T-helper 2 cell (primary cell): ENCODE measurements at places on chromosomes 3 and 15.

DNA sequence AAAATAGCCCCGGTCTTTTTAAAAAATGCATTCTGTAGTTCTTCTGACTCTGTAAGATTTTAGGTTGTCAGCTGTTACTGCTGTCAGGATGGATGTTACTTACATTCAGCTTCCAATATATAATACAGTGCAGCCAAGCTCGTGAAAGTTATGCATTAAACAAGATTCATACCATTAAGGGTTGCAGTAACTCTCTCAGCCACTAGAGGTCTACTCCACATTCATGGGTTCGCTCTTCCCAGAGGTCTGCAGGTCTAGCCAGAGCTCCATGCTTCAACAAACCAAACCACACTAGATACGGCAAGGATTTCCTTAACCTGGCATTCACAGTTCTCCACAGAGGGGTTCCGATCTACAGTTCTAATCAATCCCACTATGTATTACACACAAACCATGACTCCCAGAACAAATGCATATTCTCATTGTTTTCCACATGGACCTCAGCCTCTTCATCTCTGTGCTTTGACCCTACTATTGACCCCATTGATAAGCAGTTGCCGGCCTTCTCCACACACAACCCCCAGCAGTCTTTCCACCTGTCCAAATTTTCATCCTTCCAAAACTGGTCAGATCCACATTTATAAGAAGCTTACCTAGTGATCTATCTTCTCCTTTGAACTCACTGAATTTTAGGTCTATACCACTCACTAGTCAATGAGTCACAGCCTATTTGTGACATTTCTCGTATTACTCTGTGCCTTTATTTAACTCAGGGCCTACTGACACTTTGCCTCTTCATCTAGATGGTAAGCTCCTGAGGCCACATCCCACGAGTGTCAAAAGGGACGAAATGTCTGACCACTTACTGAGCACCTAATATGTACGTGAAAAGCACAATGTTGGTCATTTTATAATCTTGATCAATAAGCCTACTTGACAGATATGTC is 33.7 kb downstream of the RORA start:
- no peak for DNase-seq

- DNase-seq, result peak; percentile 79
Observed at GRCh38 chr3:188954590-188955208, 217.1 kb upstream of the TPRG1 start.

GRCh38 chr3:70064194-70064779 is 64.8 kb downstream of the SAMMSON start:
- no peak for DNase-seq

- DNase-seq, result no peak
Observed at GRCh38 chr3:187767266-187768012, 22.2 kb upstream of the BCL6 start.

DNA sequence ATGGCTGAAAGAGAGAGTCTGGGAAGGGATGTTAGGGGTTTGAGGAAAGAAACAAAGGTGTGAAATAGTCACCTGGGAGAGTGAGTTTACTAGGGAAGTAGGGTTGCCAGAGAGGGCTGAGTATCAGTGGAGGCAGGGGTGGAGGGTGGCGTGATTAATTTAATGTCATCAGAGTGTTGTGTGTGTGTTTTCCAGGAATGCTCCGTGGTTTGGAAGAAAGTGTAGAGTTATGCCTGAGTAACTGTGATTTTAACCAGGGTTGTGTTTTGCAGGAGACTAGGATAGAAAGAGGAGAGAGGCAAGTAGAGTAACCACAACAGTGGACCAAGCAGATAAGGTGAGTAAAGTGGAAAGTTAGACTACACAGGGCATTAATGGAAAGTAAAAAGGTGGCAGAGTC is 27.2 kb downstream of the PLD1 start:
- no peak for DNase-seq

DNA sequence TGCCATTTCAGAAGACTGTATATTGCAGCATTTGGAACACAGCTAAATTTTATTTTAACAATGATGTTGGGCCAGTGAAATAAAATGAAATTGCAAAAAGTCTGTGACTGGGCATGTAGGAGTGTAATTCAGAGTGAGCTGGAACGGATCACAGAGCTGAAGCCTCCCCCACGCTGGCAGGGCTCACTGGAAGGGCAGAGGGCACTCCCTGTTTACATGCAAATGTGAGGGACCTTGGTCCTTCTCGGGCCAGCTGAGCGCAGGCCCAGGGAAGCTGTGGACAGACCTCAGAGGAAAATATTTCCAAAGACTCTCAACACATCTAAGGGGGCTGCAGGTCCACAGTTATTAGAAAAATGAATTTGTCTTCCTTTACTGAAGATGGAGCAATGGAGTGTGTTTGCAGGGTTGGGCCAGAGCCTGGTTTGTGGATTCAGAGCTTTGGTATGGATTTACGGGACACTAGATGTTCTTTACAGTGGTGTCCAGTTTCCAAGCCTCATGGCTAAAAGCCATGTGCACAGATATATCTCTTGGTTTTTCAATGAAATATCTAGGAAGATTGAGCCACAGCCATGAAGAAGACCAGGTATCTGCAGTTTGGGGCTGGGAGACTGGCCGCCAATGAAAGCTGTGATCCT is 32.0 kb downstream of the TRPM1 start:
- DNase-seq, result no peak

GRCh38 chr15:77032052-77032646 is 37.2 kb downstream of the PSTPIP1 start:
- no peak for DNase-seq

DNA sequence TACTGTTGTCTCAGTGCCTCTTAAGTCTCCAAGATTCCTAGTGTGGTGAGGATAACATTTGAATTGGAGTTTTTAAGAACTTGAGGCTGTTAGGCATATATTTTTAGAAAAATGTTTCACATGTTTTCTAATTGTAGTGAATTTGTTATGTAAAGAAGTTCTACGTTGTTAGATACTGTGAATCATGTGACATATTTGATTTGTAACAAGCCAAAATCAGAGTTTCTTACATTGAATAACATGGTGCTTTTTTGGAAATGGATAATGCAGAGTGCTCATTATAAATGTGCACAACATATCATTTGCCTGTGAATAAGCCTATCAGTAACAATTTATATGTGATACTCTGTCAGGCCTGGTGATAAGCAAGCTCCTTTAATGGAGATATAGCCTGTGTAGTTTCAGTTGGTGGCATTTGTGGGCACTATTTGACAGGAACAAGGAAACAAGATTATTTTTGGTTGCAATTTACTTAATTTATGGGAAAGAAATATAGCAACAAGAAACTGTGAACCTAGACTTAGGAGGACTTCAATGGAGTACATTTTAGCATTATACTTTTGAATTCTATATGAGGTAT is 328.8 kb downstream of the ARPP21 start:
- DNase-seq, result no peak

DNA sequence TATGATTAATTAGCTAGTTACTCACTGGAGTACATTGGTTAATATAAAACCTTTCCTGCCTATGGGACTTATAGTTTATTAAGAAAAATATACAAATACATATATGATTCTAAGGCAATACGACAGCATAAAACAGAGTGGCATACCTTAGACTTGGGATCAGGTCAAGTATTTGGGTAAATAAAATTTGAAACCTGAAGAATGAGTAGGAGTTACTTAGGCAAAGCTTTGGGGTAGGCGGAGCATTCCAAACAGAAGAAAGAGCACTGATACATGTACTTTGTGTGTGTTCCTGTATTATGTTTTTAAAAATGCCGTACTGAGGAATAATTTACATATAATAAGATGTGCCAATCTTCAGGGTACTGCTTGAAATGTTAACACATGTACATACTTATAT is 15.1 kb downstream of the ZPLD1 start:
- no peak for DNase-seq

DNA sequence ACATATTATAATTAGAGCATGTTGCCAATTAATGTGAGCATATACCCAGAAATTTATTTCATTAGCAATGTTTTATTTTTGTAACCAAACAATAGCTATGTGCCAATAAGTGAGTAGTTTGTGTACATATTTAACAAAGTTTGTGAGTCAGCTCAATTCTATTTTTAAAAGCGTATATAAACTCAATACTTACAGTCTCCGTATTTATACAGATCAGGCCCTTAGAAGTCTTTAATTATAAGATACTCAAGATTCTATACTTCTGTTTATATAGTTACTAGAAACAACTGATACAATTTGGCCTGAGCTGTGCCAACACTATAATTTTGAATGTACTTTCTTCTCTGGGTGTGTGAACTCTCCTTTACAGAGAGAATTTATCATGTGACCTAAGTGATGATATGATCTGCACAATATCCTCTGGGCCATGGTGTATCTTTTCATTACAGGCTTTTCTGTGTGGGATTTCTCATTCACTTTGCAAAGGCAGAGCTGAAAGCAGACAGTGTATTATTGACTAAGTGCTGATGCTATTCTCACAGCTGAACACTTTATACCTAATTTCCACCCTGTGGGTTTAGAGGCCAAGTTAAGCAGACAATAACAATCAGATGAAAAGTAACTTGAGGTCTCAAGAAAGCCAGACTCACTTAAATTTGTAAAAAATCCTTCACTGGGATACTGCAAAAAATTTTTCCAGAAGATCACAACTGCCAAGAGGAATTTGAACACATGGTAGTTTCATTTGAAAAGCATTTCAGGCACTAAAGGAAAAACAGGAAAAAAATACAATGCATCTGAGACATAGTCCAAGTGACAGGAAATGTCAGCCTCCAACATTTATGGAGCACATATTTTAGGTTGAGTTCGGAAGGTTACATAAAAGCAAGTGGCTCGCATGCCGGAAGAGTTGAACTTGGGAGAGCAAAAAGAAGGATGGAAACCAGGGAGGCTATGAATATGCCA is 277.9 kb upstream of the SEMA6D start:
- DNase-seq, result no peak

DNA sequence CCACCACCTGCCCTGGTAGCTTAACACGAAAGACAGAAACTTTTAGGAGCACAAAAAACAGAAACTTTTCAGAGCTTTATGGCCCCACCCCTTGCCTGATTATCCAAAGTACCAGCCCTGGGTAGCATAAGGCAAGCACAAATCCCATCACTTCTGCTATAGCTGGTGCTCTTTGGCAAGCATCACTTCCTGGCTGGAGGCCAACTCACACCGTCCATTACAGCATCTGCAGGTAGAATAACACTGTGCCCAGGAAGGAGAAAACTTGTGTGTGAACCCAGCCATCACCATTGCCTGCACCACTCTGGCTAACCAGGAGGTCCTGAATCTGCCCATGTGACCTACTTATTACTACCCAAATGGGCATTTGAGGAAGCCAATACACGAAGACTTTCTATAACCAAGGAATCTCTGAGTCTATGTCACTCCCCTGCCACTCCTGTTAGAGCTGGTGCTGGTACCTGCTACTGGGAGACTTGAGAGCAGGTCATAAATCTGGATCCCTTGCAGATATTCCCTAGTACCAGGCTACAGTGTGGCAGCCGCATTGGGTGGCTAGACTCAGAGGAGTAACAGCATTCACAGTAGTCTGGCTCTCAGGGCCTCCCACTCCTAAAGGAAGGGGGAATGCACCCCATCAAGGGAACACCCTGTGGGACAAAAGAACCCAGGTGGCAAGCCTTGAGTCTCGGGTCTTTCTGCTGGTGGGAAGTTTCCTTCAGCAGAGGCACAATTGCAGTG is 73.3 kb upstream of the AKAP13 start:
- no peak for DNase-seq

GRCh38 chr15:39462691-39463090 is 118.2 kb upstream of the THBS1 start:
- DNase-seq, result no peak

DNA sequence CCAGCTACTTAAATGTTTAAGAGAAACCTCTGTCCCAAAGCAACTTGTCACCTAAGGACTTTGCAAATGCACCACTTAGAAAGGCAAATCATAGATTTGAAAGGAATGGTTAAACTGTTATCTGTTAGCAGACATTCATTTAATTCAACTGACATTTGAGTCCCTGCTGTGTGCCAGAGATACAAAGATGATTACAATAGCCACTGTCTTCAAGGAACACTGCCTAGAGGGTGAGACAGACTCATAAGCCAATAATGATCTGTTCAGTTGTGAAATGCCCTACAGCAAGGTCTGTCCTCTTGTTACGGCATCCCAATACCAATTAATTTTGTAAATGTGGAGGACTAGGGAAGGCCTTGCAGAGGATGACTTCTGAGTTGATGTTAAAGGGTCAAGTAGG is 113.1 kb downstream of the ATG7 start:
- DNase-seq, result no peak

- DNase-seq, result no peak
Observed at GRCh38 chr3:123809597-123809996, 74.5 kb downstream of the MYLK start.

- DNase-seq, result no peak
Observed at GRCh38 chr15:65377105-65377975, 462 bp downstream of the IGDCC3 start.

DNA sequence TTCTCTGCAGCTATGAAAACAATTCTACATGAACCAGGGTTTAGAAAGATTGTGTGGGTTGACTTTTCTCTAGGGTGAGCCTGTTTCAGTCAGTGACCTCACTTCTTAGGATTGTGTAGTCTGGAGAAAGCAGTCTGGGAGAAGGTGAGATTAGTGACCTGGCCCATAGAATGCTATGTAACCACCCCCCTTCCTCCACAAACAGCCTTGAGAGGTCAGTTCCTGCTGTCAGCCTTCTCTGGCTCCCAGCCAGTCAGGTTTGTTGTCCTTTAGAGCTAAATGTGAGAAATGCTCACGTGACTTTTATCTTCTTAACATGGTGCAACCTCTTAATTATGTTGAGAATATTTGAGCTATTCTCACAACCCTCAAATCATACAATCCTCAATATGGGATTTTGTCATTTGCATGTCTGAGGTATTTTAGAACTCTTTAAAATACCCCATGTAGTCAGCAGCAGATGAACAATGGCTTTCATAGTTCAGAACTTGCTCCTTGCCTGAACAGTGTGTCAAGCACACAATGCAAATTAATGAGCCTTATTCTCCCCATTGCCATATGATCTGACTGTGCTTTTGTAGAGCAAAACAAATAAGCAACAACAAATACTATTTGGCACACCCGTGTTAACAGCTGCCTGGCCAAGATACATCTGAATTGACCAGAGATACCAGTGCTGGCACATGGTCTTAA is 311.6 kb downstream of the CNTN6 start:
- no peak for DNase-seq

DNA sequence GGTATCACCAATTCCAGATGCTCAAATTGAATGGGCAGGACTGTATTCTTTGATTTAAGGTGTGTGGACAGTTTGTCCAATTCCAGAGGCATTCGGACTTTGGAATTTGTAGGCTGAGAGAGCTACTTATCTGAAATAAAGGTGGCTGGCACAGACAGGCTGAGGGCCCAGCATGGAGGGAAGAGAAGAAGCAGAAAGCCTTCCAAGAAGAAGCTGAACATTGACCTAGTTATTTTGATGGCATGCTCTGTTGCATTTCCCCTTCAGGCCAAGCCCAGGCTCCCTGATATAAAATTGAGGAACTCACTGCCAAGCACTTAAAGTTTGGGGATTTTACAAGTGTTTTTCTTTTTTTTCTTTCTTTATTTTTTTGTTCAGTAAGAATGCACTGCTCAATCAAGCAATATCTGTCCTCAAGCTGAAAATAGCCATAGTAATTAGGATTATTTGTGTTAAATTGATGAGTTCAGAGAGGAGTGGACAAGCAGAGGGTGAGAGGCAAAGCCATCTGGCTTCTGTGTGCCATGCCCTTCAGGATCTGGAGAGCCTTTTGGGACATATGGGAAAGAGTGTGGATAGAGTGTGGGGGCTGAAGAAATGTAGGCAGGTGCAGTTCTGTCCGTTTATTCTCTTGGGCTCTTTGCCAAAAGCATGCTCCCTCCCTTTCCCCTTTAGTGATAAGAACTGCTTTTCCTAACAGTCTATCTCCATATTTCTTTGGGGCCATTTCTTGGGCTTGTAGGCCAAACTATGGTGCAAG is 148.9 kb downstream of the OXSM start:
- DNase-seq, result no peak
